ENCODE measurements at places on chromosomes 2 and 18.

GRCh38 chr2:144452169-144452988, 67.5 kb downstream of the ZEB2 start:
- no peak for DNase-seq

DNA sequence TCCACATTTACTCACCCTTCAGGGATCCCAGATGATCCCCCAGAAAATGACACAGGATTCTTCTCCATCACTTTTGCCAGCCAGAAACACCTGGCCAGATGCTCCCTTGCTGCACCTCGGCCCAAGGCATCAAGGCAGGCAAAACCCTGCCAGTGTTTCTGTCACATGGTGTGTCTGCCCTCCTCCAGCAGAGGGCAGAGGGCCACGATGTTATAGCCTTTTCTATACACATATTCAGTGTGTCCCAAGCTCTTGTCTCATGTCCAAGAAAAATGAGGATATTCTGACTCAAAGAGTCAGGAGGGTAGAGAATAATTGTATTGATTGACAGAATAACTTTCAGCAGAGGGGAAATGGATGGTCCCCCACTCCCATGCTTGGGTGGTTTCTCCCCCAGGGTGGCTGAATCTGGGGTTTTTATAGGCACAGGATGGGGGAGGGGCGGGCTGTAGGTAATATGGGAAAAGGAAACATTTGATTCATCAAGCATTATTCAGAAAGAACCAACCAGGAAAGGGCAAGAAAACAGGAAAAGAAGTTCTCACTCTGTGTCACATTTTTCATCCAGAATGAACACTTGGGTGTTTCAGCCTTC, 933.9 kb downstream of the TRIB2 start:
- no peak for DNase-seq

DNA sequence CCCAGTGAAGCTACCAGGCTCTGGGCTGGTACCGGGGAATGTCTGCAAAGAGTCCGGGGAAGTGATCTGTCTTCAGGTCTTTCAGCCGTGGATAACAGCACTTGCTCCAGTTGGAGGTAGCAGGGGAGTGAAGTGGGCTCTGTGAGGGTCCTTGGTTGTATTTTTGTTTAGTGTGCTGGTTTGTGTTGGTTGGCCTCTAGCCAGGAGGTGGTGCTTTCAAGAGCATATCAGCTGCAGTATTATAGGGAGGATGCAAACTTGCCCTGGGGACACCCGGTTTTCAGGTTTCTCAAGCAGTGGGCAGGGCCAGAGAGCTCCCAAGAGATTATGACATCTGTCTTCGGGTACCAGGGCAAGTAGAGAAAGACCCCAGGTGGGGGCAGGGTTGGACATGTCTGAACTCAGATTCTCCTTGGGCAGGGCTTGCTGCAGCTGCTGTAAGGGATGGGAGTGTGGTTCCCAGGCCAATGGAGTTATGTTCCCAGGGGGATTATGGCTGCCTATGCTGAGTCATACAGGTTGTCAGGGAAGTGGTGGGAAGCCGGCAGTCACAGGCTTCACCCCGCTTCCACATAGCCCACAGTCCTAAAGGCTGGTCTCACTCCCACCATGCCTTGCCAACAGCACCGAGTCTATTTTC, 34.4 kb downstream of the ACAA2 start:
- no peak for DNase-seq

DNA sequence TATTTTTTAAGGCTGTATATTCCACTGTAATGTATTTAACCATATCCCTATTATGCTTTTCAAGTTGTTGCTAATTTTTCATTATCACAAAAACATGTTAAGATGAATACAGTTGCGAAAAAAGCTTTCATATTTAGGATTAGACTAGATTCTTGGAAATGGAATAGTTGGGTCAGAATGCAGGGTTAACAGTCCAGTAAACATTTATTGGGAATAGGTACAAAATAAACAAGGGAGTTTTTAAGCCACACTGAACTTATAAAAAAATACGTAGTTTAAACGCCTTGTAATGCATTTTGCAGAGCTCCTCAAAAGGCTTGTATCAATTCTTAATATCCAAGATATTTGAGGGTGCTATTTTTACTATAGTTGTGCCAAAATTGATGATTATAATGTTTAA, 35.6 kb downstream of the RPE start:
- no peak for DNase-seq

- DNase-seq: no peak
Measured at GRCh38 chr18:9290156-9290555, 44.4 kb upstream of the TWSG1 start.

GRCh38 chr2:157150747-157151146, 106.8 kb upstream of the GALNT5 start:
- DNase-seq: no peak

- no peak for DNase-seq
Measured at GRCh38 chr2:22800412-22800811, 584.6 kb upstream of the KLHL29 start.

DNA sequence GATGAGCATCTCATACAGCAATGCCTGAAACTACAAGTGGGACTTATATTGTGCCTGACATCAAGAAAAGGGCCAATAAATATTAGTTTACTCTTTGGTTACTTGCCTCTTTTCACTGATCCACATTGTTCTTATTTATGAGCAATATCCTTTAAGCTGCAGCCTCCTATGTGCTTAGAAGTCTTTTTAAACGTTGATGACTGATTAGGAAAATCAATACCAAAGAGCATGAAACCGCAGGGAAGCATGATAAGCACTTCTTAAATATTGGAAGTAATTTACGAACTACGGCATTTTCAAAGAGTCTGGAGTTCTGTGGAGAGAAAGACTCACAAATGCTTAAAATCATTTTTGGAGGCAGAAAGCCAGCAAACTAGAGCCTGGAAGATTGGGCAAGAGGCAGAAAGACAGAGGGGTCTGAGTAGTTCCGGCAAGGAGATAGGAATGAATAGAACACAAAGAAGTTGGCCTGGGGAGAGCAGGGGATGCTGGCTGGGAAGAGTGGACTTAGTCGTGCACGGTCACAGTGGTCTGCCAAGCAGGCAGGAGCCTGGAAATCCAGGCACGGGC, 122.6 kb upstream of the NOSTRIN start:
- DNase-seq: no peak

GRCh38 chr2:86140969-86141392, 34.9 kb downstream of the PTCD3 start:
- DNase-seq: no peak

DNA sequence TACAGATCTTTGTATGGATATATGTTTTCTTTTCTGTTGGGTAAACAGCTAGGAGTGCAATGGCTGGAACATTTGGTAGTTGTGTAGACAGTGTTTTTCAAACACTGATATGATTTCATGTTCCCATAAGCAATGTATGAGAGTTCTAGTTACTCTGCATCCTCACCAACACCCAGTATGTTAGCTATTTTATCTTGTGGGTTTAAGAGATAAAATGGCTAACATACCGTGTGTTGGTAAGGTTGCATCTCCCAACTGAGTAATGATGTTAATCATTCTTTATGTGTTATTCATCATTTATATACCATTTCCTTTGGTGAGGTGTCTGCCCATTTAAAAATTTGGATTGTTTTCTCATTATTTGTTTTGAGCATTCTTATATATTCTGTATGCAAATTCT, 65.7 kb downstream of the LYPD6B start:
- DNase-seq: no peak

DNA sequence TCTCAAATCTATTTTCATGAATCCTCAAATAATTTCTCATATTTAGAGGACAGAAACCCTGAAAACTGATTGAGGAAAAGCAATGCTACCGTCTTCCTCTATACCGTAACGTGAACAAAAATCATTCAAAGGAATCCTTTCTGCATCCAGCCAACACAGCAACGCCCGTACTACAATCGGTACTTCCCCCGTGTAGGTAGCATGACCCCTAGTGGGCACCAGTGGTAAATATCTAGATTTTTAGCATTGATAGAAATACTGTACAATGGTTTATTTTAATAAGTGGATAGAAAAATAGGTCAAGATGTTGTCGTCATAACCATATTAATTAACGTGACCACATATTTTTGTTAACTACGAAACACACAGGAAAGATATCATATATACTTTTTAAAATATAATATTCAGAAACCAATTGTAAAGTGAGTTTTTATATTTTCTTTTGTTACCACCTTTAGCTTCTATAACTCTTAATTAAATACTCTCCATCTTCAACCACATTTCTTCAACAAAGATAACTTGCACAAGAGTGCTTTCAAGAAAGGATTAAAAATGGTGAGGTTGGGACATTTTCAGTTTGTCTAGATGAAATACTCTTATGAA, 194.1 kb downstream of the SS18 start:
- no peak for DNase-seq

DNA sequence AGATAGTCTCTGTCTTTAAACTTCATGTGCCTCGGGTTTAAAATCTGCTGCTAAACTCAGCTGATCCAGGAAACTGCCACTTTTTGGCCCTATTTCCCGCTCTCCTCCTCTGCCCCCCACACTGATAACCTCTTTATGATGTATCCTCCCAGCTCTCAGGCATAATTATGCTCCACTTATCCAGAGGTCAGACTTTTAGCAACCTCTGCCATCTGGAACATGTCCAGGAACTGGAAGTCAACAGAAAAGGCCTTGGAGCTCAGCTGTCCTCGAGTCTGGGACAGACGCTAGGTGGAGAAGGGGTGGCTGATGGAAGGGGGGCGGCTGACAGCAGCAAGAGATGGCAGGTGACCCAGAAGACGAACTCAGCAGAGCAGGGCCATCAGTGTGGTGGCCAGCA, 41.2 kb downstream of the ASAP2 start:
- no peak for DNase-seq

- no peak for DNase-seq
Measured at GRCh38 chr18:11175266-11175979, 26.1 kb upstream of the PIEZO2 start.

GRCh38 chr2:105416156-105416555, 17.3 kb upstream of the FHL2 start:
- no peak for DNase-seq

DNA sequence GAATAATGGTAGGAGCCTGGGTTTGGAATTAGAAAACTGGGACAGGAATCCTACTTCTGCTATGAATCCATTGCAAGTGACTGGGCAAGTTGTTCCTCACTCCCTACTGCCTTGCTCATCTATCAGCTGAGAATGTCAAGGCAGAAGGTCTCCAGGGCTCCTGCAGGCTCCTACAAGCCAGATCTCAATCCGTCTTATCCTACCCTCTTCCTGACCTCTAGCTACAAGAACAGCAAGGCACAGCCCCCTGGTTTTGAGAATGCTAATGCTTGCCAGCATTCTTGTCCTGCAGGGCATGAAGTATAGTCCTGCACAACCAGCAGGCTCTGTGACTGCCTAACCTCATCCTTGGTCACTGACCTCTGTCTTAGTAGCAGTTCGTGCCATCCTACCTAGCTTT, 141.9 kb upstream of the TNP1 start:
- DNase-seq: no peak

GRCh38 chr2:197215748-197216360, 94.7 kb downstream of the ANKRD44 start:
- no peak for DNase-seq

DNA sequence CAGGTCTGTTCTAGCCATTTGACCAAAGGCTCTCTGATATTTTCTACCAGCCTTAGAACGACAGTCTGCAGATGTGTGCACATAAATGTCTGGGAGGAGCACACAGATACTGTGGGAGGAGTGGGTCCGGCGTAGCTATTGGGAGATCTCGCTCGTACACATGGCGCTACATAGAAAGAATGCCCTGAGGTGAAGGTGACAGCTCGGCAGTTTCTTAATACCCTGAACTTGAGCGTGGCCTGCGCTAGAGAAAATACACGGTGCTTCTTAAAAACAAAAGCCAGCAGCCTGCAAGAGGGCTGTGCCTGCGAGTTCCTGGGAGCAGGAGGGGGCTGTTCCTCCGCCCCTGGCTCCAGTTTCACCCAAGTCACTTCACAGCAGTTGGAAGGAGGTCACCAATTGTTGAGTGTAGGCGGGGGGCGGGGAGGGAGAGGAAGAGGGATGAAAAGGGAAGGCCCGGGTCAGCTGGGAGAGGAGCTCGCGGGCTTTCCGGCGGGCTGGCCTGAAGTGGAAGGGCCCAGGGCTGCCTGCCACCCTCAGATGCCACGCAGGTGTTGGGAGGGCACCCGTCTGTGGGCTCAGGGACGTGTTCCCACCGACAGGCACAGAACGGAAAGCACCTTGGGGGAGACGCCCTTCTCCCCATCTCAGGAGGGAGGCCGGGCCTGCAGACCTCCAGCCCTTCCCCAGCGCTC, 124.7 kb upstream of the ZNF516 start:
- DNase-seq: no peak

GRCh38 chr2:184419744-184420143, 178.6 kb upstream of the ZNF804A start:
- DNase-seq: no peak

GRCh38 chr2:219434718-219435525, at the start of gene SPEG:
TSS of gene SPEG (plus strand) at chr2:219434843. CDS start at chr2:219434978, 135 bp downstream.
- no peak for DNase-seq

- DNase-seq: no peak
Measured at GRCh38 chr18:76314496-76314895, 180.5 kb downstream of the ZNF516 start.

GRCh38 chr2:219831957-219832356, 204.5 kb downstream of the SLC4A3 start:
- DNase-seq: no peak

DNA sequence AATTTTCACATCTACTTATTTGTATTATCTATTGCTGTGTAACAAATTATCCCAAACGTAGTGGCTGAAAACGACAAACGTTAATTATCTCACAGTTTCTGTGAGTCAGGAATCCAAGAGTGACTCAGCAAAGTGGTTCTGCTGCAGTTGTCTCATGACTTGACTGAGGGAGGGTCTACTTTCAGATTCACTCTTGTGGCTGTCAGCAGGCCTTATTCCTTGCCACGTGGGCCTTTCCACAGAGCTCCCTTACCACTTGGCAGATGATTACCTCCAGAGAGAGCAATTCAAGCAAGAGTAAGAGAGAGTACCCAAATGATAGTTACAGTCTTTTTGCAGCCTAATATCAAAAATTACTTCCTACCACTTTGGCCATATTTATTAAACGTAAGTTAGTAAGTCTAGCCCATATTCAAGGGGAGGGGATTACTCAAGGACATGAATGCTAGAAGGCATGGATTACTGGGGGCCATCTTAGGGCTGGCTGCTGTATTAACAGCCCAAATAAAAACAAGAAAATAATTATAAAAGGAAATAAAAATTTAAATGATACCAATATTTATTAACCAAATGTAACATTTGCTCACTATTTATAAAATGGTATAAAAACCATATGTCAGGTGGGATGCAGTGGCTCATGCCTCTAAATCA, 48.7 kb upstream of the NBEAL1 start:
- no peak for DNase-seq

GRCh38 chr2:197502201-197502600, 2.0 kb downstream of the HSPE1 start:
- no peak for DNase-seq

DNA sequence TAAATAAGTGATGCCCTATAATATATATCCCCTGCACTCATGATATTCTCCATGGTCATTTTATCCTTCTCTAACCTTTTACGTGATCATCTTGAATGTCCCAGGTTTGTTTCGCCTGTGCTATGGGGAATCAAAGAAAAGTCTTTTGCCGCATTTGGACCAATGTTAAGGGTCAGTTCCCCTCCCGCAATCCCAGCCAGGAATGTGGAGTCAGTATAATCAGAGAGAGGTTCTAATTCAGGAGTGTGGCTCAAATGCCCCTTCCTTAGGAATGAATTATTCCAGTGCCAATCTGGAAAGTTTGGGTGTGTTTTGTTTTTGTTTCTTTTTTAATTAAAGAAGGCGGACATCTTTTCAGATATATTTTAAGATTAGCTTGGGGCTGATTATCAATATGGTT, 41.8 kb downstream of the PMS1 start:
- no peak for DNase-seq

GRCh38 chr2:134758633-134759032, 39.8 kb upstream of the TMEM163 start:
- no peak for DNase-seq

GRCh38 chr2:238286551-238286950, 1.9 kb downstream of the PER2 start:
- no peak for DNase-seq

Data from activated CD8-positive, alpha-beta memory T cell treated with anti-CD3 and anti-CD28 coated beads, Interleukin-2, amount 50 U/mL, for 4 hours (primary cell).